NCI-H1930 (cell line): ENCODE measurements at places on chromosomes 1 and 21.

- no peak for DNase-seq
Observed at GRCh38 chr1:39789571-39790110, 976 bp upstream of the BMP8B start.

DNA sequence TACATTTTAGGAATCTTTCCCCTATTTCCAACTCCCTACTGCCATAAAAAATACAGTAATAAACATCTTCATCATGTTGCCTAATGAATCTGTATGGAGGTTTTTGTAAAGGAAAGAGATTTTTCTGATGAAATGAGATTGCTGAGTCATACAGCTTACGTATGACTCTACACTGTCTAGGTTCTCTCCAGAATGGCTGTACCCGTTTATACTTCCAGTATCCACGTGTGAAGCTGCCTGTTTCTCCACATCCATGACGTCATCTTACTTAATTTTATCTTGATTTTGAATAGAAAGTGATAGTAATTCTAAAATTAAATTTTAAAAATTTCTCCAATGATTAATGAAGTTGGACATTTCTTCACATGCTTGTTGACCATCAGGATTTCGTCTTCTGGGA lies 103.7 kb downstream of the COQ8A start:
- DNase-seq = no peak

GRCh38 chr1:42463921-42464320 lies 835 bp downstream of the CCDC30 start:
- no peak for DNase-seq

- DNase-seq = no peak
Observed at GRCh38 chr1:64963466-64963865, 2.9 kb downstream of the JAK1 start.

- DNase-seq = no peak
Observed at GRCh38 chr21:43716376-43717165, 2.4 kb upstream of the PDXK start.

- no peak for DNase-seq
Observed at GRCh38 chr1:30329802-30330557, 393.4 kb downstream of the MATN1 start.

DNA sequence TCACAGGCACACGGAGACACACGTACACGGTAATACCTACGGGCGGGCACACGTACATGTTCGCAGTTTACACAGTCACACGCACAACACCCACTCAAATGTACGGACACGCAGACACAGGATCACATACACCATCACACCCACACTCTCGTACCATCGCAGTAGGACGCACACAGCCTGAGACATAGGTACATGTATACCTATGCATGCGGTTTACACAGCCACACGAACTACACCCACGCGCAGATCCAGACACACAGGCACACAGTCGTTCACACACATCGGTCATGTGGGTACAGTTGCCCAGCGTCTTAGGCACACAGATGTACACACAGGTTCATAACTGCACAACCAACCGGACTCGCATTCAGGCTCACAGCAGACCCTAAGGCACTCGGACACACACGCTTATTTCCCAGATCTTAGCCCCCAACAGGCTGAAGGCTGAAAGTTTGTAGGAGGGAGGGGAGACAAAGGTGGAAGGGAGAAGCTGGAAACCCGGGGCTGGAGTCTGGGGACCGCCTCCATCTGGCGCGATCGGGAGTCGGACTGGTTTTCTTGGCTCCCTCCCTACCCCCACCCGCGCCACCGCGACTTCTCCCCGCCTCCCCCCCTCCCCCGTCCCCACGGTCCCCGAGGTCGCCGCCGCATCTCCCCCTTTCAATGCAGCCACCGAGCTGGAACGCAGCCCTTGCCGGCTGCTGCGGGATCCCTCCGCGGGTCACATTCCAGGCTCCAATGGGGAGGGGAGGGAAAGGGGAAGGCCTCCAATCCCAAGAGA lies 51.9 kb upstream of the SYNC start:
- DNase-seq = no peak
